Stimulated activated CD4-positive, alpha-beta T cell treated with anti-CD3 and anti-CD28 coated beads, Interleukin-2, amount 100 ng/mL, for 24 hours (primary cell): ENCODE measurements at places on chromosomes 5 and 9.
A peak's percentile ranks its signal among the peaks of the same experiment; 100 is the strongest.

GRCh38 chr5:167786871-167787578 lies 504.4 kb upstream of the WWC1 start:
- DNase-seq: no peak

- no peak for DNase-seq
These were observed 20.9 kb upstream of the ORM1 start for GRCh38 chr9:114301798-114302565.

- DNase-seq: no peak
These were observed 160.1 kb downstream of the ROR2 start for GRCh38 chr9:91789941-91790340.

- DNase-seq: no peak
These were observed 62.1 kb downstream of the PDE4D start for GRCh38 chr5:59831326-59832010.

GRCh38 chr5:76273206-76273885 lies 129.7 kb upstream of the IQGAP2 start:
- no peak for DNase-seq

DNA sequence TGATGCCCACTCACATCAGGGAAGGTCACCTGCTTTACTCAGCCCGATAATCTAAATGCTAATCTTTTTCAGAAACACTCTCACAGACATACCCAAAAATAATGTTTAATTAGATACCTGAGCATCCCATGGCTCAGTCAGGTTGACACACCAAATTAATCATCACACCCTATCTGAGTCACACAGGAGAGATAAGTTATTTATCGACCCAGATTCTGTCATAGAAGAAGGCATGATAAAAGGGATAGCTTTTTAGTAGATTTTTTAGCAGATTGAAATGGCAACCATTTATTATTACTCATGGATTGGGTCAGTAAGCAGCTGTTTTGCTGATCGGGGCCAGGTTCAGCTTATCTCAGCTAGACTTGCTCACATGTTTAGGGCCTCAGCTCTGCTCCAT lies 97.8 kb upstream of the TYRP1 start:
- DNase-seq: no peak

GRCh38 chr5:94181895-94182294 lies 436.5 kb downstream of the KIAA0825 start:
- no peak for DNase-seq

- DNase-seq: no peak
These were observed 594.0 kb downstream of the HINT1 start for GRCh38 chr5:130571076-130571475.

GRCh38 chr5:108382784-108383330 lies 959 bp upstream of the FBXL17 start:
- DNase-seq: no peak

- no peak for DNase-seq
These were observed 24.5 kb upstream of the WDR38 start for GRCh38 chr9:124828489-124829333.

DNA sequence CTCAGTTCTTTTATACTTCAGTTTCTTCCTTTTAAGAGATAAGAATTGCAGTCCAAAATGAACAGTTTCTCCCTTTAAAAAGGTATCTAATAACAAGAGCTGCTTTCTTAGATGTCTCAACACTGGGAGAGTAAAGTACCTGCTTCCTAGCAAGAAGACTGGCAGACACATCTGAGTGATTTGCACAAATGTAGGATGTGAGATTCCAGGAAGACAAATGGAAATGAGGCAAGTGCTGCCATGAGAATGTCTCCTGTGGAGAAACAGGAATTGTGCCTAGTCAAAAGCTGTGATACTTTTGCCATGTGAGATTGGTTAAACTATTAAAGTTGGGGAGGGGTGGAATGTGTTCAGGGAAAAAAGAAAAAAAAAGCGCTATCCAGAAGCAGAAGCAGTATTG lies 159.1 kb downstream of the HTR1A start:
- no peak for DNase-seq

- DNase-seq: peak; percentile 16
These were observed 30.7 kb downstream of the OR2V1 start for GRCh38 chr5:181100121-181100875.

- no peak for DNase-seq
These were observed 471.1 kb upstream of the MPDZ start for GRCh38 chr9:13750639-13751038.

DNA sequence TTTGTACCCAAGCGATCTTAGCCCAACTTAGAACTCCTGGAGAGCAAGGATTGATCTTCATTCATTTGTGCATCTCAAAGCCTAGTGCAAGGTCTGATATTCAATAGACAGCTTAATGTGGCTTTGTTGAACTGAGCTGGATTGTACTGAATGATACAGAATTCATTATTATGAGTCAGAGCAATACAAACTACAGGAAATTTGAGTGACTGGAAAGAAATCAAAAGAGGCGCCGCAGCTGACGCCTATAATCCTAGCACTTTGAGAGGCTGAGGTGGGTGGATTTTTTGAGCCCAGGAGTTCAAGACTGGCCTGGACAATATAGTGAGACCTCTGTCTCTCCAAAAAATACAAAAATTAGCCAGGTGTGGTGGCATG lies 58.6 kb downstream of the ENC1 start:
- no peak for DNase-seq

DNA sequence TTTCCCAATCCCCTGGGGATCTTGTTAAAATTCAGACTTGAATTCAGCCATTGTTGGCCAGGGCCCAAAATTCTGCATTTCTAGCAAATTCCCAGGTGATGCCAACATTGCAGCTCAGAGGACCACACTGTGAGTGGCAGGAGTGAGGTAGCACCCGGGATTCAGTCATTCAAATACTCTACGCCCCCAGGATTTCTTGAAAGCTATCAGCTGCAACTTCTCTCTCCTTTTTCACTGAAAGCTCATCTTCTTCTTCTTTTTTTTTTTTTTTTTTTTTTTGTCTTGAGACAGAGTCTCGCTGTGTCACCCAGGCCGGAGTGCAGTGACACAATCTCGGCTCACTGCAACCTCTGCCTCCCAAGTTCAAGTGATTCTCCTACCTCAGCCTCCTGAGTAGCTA lies 19.3 kb upstream of the ANKH start:
- DNase-seq: no peak

DNA sequence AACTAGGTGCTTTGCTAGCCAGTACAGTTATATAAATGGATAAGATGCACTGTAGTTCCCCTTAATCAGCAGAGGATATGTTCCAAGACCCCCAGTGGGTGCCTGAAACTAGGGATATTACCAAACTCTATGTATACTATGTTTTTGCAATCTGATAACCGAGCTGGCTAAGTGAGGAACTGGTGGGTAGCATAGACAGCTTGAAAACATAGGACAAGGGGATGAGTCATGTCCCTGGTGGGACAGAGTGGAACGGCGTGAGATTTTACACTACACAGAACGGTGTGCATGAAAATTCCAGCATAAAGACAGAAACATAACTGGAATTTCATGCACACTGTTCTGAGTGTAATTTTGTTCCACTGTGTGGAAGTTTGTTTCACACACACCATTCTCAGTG lies 86.9 kb downstream of the BASP1 start:
- DNase-seq: no peak

DNA sequence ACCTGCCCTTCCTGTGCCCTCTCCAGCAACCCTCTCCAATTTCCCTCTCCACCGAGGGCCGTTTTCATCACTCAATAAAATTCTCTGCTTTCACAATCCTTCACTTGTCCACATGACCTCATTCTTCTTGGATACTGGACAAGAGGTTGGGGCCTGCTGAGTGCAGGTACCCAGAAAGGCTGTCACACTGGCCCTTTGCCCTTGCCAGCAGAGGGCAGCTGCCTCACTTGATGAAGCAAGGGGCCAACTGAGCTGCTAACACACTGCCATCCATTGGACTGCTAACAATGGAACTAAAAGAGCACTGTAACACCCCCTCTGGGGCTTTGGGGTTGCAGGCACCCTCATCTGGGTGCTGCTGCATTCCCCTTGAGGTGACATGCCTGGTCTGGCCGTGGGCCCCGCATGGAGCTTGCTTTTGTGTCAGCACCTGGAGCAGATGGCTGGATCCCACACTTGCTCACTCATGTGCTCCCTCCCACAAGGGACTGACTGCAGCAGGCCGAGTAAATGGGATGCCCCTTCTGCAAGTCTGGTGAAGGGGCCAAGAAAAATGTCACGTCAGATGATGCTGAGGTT lies 308.1 kb upstream of the ADCY2 start:
- DNase-seq: no peak

- no peak for DNase-seq
These were observed 11.4 kb downstream of the OTULIN start for GRCh38 chr5:14675865-14676300.

DNA sequence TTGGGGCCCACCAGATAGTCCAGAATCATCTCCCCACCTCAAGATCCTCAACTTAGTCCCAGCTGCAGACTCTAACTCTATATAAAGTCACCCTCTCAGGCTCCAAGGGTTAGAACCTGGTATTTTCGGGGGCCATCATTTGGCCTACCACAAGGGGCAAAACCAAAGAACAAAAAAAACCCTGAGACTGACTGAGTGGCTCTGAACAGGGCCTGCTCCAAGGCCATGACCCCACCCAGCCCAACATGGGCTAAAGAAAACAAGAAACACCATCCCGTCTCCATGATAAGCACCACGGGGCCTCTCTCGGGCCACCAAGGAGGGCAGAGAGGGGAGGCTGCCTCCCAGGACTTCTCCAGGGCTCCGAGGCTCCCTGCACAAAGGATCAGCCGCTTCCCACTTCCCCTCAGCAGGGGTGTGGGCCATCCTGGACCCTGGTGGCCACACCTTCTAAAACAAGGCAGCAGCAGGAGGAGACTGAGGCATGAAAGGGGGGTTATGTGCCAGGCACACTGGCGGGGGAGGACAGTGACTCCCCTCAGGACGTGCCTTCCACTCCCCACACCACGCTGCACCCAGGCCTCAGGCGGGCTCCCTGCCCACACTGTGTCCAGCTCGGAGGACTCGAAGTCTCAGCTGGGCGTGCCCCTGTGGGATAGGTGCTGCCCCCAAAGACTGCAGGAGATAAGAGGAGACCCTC lies 51.5 kb downstream of the SEMA4D start:
- DNase-seq: no peak

DNA sequence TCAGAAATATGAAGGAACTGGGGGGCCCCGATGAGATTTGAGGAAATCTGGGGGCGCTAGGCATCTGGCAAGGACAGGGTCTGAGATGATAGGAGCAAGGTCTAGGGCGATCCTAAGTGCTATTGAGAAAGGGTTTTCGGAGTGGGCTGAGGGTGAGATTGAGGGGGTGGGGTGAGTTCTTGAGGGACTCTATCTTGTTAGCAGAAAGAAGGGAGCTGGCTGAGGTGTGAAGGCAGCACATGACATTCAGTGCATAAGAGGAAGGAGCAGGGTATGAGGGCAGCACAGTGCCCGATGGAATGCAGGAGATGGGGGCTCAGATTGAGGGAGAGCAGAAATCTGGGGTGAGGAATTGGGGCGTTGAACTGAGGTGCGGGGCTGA lies 640 bp downstream of the TRIM32 start:
- DNase-seq: no peak

GRCh38 chr5:117266280-117266679 lies 691.7 kb upstream of the SEMA6A start:
- DNase-seq: no peak

DNA sequence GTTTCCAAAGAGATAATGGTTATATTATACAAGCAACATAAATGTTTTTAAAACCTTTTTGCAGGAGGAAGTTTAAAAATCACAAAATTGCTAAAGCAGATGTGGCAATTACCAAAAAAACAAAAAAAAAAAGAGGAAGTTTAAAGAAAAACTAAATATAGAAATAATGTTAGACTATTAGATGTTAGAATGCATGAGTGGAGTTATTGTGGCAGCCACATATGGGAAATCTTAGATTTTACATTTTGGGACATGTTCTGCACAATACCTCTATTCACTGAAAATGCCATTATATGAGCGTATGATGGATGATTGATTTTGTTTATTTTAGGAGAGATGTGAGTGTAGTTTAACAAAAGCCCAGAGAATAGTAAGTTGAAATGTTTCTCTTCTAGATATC lies 31.2 kb upstream of the DTWD2 start:
- DNase-seq: no peak

GRCh38 chr5:61732369-61732768 lies 400.3 kb downstream of the ZSWIM6 start:
- no peak for DNase-seq

GRCh38 chr5:90809311-90810056 lies 250.9 kb downstream of the ADGRV1 start:
- no peak for DNase-seq

DNA sequence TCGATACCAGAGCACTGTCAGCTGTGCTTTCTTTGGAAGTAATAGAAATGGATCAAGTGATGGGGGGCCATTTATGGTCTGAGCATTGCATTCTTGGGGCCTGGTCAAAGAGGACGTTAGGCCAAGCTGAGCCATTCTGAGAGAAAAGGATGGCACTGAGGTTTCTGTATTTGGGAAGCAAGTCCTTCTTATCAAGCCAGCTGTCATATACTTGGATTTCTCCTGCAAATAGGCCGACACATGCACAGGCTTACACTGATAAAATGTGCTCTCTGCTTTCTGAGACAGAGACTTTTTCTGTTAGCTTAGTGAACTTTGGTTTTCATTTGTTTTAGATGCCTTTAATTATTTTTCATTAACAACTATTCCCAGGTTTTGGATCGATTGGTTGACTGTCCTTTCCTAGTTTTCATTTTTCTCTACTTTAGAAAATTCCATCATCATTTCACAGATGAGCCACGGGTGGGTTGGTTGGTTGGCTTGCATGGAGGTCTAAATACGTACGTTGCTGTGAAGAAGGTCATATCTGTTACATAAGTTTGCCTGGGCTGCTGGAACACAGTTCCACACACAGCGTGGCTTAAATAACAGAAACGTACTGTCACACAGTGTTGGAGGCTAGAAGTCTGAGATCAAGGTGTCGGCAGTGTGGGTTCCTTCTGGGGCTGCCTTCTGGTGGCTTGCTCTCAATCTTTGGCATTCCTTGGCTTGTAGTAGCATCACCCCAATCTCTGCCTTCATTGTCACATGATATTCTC lies 20.3 kb downstream of the TMOD1 start:
- no peak for DNase-seq

DNA sequence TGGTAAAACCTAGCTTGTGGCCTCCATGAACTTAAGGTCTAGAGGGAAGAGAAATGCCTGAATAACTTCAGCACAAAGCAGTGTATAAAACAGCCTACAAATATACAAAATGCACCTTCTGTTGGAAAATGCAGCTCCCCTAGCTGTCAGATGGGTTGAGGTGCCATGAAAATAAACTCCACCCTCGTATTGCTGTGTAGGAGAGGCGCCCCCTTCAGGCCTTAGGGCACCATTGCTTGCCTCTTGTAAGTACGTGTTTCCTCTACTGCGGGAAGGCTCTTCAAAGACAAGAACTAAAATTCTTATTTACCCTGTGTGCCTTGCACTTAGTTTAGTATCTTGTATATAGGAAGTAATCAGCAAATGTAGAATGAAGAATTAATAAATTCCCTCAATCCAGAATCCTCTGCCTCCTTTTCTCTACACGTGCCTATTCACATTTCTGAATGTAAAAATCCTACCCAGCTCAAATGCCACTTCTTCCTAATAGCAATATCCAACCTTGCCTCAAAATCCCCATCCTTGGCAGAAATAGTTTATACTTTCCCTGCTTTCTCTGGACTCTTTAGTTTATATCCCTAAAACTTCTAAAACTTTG lies 393.7 kb upstream of the PDE4D start:
- DNase-seq: peak; percentile 2
